ENCODE measurements at places on chromosomes 1 and 21.

DNA sequence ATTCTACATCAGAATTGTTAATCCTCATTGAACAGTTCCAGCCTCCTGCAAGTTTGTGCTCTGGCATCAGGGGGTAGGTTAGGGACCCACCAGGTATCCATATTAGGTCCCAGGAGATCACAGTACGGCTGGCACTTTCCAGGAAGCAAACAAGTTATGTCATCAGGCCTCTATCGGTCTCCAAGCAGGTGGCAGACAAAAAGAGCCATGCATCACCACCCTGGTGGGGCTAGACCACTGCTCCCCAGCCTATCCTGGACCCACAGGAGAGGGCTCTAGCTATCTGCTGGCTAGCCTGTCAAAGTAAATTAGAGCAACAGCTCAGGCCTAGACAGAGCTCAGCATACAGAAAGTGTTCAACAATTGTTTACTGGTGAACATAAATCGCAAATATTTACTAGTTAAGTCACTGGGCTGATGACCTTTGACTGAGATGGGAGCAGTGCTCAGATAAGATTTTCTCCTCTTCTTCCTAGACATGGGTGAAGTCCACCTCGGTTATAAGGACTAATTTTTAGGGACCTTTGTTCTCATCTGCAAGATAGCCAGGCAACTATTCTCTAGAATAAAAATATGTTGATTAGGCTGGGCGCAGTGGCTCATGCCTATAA is 6.4 kb downstream of the NUAK2 start:
- no peak for DNase-seq

DNA sequence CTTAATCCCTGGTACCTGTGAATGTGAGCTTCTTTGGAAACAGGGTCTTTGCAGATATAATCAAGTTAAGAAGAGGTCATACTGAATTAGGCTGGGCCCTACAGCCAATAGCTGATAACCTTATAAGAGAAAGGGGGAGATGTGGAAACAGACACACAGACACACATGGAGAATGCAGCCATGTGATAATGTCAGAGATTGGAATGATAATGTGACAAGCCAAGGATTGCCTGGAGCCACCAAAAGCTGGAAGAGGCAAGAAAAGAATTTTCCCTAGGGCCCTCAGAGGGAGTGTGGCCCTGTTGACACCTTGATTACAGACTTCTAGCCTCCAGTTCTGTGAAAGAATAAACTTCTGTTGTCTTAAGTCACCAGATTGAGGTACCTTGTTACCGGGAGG is 114.5 kb upstream of the SOD1 start:
- no peak for DNase-seq

DNA sequence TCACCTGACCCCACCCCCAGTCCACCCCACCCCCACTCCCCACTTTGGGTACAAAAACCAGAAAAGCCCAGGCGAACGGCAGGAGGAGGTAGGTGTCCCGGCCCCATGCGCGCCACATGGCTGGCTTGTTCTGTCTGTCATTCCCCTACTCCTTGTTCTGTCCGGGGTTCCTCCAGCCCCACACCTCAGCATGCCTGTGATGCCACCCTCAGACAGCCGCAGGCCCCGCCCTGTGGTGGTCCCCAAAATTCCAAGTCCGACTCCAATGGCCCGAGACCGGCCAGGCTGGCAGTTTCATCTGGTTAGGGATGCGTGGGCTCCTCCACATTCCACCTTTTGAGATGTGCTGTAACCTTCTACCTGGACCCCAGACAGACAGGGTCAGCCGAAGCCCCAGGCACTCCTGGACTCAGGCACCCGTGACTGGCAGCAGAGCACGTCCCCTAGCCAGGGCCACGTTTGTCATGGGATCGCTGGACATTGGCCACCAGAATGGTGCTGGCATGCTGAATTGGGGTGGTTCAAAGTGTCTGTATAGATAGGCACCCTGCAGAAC is 94.4 kb downstream of the WDR4 start:
- no peak for DNase-seq

- no peak for DNase-seq
Observed at GRCh38 chr21:36246080-36246631, 73.8 kb upstream of the MORC3 start.

DNA sequence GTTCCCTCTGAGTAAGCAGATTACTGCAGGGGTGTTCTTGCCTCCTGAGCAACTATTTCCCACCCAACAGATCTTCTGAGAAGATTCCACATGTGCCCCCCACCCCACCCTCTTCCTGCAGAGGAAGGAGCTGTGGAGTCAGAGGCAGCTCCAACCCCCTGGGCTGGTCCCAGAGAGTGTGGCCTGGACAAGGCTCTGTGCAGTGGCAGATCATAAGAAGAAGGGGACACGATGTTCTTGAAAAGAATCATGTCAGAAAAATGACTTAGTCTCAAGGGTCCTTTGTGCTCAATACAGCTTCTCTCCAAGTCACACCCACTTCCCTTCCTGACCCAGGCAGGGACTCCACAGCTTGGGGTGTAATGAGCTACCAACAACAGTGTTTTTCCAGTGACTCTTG is 95.2 kb downstream of the SYF2 start:
- DNase-seq, result no peak

- DNase-seq, result no peak
Observed at GRCh38 chr1:41362357-41362721, 1.1 kb downstream of the FOXO6 start.

GRCh38 chr1:117268535-117269455 is 58.1 kb upstream of the VTCN1 start:
- no peak for DNase-seq

All from stimulated activated CD8-positive, alpha-beta memory T cell treated with anti-CD3 and anti-CD28 coated beads, Interleukin-12 subunit alpha, Interleukin-12 subunit beta, amount 100 ng/mL, for 4 hours (primary cell).